ENCODE measurements at places on chromosomes 1 and 21.

DNA sequence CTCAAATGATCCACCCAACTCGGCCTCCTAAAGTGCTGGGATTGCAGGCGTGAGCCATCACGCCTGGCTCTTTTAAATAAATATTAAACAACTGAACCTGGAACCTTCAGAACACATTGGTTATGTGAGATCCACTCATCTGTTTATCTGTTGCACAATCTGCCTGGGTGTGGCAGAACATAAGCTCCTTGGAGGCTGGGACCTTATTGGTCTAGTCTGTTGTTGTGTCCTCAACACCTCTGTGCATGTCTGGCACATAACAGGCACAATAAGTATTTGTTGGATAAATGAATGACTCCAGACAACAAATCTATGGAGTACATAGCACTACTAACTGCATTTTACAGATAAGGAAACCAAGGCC lies 4.1 kb upstream of the NBL1 start:
- no peak for DNase-seq

DNA sequence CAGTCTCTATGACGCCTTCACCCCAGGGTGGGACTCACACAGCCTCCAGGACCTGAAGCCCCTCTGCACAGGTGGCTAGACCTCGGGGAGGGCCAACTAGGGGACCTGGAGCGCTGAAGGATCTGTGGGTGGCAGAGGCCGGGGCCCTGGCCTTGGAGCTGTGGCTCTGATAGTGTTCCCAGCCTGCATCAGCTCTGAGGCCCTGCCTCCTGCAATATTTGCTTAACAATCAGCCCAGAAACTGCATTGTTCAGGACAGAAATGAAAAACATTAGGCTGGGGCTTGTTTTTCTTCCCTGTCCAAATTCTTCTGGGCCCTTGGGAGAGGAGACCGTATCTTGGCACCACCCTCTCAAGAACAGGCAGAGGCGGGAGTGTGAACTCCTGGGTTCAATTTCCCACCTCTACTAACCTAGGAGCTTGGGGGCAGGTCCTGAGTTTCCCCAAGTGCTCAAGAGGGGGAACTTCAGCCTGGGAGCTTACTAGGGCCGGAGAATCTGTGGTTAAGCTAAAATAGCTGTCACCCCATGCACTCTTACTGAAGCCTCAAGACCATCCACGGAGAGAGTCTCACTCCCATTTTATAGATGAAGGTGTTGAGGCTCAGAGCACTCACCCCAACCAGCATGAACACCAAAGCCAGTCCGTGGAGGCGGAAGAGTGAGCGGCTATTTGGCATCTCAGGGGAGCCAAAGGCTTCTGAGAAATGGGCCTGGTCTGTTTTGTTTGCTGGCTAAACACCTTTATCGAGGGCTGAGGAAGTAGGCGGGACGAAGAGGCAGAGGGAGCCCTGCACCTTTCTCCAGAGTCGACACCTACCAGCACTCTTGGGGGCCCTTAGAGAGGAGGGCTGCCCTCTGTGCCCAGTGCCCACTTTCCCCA lies 18.8 kb upstream of the CASZ1 start:
- no peak for DNase-seq

DNA sequence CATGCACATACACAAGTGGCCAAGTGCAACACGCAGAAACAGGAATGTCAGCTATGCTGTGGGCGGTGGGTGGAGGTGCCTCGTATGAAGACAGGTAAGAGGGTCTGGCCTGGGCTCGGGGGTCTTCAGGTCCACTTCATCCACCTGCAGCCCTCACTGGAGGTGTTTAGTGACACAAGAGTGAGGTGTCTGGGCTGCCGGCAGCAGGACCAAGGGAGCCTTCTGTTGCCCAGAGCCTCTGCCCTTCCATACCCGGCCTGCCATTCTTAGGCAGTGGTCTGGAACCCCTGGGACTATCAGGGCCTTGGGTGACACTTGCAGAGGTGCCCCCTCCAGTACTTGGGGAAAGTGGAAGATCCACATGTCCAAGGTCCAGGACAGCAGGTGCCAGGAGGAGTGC lies 21.7 kb upstream of the ACTRT2 start:
- no peak for DNase-seq

- DNase-seq, result no peak
These were observed 570.4 kb upstream of the ZRANB2 start for GRCh38 chr1:71651214-71651613.

DNA sequence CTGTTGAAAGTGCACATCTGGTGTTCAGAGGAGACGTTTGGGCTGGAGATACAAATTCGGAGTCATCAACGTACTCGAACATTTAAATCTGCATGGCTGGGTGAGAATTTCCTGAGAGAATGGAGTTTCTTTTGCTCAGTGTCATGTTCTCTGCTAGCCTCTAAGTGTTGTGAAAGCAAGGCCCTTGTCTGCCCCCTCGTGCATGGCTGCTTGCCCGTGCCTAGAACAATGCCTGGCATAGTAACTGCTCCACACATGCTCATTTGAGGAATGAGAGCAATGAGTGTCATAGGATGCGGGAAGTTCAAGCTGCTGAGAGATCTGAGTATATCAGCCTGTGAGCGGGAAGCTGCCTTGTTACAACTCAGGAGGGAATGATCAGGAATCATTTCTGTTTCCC lies 171.1 kb upstream of the CSF3R start:
- no peak for DNase-seq

DNA sequence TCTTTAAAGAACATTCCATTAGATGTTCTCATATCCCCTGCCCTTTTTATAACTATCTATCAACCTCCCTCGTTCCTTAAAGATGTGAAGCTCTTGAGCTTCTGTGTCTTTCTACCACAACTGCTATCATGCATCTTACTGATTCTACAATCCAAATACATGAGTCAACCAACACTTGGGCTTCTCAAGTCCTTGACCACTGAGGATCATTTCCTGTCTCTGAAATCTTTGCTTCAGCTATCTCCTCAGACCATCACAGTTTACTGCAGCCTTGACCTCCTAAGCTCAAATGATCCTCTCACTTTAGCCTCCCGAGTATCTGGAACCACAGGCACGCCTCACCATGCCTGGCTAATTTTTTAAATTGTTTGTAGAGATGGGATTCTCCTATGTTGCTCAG lies 75.2 kb downstream of the FMO4 start:
- no peak for DNase-seq

- no peak for DNase-seq
These were observed 12.7 kb downstream of the PAX7 start for GRCh38 chr1:18643154-18644012.
